ENCODE measurements at places on chromosomes 5 and 9.

DNA sequence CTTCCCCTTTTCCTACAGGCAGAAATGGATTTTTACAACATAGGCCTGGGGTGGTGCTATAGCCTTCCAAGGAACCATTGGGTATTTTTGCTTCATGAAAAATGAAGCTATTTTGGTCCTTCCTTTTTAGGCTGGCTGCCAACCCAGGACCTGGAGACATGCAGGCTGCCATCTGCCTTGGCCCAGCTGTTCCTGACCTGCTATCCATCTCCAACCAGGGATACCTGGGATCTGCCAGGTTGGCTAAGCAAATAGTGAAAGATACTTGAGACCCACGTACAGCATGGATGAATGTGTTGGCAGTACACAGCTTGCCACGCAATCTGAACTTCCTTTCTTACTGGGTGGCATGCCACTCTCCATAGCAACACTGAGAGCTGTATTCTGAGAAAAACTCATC is 31.1 kb downstream of the MRPS27 start:
- DNase-seq: no peak

GRCh38 chr5:158086856-158087255 is 227.9 kb upstream of the CLINT1 start:
- no peak for DNase-seq

DNA sequence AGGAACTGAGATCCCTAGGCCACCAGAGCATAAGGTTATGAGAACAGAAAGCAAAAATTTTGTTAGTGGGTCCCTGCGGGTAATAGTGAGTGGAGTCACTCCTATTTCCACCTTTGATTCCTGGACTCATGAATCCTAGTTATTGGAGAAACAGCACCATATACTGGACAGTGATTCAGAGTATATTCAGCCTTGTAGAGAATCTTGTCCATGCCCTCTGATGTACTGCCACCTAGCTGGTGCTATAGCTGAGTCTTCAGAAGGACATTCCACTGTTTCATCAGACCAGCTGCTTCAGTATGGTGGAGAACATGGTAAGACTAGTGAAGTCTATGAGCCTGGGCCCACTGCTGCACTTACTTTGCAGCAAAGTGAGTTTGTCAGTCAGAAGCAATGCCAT is 25.0 kb upstream of the ITGA2 start:
- DNase-seq: no peak

- DNase-seq: no peak
Observed at GRCh38 chr9:99677281-99677680, 144.4 kb upstream of the NR4A3 start.

DNA sequence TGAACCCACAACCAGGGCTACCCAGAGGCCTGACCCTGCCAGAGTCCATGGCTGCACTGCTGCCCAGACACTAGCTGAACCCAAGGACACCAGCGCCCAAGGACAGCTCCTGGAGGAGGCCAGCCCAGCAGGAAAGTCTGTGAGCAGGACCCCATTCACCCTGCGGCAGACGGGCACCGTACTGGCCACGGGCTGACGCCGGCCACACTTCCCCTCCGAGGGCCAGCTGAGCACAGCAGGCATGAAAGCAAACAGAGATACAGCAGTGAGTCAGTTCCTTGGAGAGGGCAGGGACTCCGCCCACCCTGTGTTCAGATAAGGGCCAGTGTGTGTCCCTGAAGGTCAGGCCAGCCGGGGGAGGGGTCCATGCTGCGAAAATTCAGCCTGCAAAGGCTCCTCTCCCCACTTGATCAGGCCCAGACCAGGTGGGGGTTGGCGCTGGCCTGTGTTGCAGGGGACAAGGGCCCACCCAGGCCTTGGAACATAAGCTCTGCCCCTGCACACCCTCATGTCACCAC is 3.2 kb downstream of the RNF208 start:
- no peak for DNase-seq

GRCh38 chr5:150051657-150052195 is 34.6 kb downstream of the CSF1R start:
- DNase-seq: no peak

GRCh38 chr5:126531543-126532120 is 63.4 kb downstream of the ALDH7A1 start:
- DNase-seq: no peak

GRCh38 chr9:95409650-95410426 is 92.3 kb upstream of the FANCC start:
- DNase-seq: no peak

- peak; percentile 86 for DNase-seq
Observed at GRCh38 chr5:144189800-144190429, 19.2 kb downstream of the KCTD16 start.

- no peak for DNase-seq
Observed at GRCh38 chr5:167837127-167837526, 454.3 kb upstream of the WWC1 start.

- no peak for DNase-seq
Observed at GRCh38 chr9:93475856-93476255, 22.5 kb upstream of the FAM120AOS start.

- no peak for DNase-seq
Observed at GRCh38 chr5:179599100-179599499, 24.4 kb downstream of the HNRNPH1 start.

DNA sequence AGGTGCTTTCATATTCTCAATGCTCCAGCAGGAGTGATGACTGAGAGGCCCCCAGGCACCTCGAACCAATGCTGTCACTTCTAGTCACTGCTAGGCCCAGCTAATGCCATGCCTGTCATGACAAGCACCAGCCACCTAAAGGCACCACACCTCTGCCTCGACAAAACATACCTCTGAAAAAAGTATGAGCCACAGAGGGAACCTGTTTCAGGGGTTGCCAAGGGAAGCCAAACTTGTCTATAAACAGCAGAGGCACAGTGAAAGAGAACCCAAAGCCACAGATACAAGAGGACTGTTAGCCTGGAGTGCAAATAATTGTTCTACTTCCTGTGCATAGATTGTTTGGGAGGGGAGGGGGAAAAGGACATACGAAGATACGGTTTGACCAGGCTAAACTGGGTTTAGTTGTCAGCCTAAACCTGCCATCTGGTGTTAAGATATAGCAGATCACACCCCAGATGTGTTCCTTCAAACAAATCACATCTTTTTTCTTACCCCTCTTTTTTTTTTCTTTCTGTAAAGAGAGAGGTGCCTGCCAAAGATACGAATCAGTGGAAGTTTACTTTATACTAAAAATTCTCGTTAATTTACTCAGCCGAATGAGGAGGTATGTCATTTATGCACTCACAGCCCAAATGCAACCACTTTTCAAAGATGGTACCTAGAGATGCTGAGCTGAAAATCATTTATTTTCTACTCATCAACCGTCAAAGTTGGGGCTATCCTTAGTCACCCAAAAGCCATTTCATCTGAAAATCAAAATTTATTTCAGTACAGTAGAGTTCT is 45.7 kb downstream of the BNC2 start:
- no peak for DNase-seq

DNA sequence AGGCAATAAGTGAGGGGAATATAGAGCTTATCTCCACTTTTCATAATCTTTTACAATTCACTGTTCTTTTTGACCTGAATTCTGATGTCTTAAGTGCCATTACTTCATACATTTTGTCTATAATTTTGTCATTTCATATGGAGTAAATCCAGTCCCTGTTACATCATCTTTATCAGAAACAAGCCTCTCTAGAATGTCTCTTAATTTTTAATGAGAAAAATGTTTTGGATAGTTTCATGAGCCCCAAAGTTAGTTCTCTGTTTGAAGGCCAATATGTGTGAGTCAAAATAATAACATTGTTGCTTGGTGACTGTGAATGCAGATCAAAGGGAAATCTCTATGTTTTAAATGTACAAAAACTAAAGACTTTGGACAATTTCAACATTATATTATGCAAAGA is 329.6 kb upstream of the ARRDC3 start:
- DNase-seq: no peak

GRCh38 chr5:37088009-37088408 is 161.2 kb downstream of the CPLANE1 start:
- DNase-seq: no peak

- no peak for DNase-seq
Observed at GRCh38 chr5:56102889-56103288, 108.1 kb upstream of the IL6ST start.

DNA sequence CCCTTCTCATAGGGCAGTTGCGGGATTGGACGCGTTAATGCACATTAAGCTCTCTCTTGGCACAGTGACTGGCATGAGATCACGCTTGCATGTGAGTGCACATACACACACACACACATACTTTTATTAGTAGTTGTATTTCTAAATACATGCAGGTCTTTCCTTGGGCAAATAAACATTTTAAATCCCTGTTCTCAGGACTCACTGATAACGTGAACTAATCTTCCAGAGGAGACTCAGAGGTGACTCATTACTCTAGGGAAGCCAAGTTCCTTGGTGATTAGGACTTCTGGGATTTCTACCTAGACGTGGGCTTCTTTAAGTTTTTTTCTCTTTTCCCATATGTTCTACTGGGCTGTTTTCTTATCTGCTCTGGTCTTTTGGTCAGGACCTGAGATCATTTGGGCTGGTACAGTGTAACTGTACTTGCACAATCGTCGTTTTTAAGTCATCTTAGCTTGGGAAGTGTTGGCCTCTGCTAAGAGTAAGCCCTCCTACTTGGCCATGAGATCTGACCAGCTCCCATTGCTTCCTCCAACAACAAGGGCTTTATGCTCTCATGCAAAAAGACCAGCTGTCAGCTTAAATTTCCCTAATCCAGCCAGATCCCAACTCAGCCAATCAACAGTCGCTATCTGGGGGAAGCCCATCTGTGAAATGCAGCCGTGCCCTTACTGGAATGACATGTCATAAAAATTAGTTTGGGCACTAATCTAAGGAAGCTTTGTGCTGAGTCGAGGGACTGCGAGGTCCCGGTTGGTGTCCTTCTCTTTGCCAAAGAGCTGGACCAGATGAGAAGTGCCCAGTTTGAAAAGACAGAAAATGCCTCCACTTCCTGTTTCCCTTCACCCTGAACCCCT is 176.4 kb upstream of the ANKRD55 start:
- no peak for DNase-seq

DNA sequence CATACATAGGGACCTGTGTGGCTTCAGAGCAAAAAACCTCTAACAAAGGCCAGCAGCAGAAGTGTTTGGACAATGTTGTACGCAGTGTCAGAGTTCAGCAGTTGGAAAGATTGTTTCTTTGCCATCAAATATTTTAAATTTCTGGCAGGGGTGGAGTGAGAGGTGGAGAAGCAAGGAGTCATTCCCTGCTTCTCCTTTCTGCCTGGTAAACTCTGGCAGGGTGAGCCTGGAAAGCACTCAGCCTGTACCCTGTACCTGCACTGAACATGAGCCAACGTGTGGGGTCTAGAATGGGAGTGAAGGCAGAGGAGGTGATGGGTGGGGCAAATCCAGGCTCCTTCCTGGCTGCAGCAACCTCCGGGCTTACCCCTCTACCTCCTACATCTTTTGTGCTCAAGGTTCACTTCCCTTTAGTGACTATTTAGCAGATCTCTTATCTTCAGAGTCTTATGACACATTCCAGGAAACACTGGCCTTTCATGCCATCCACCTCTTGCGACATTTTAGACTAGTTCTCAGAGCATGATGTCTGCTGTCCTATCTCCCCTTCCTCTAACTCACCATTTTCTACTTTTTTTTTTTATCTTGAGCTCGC is 445.0 kb upstream of the PIK3R1 start:
- DNase-seq: peak; percentile 5

DNA sequence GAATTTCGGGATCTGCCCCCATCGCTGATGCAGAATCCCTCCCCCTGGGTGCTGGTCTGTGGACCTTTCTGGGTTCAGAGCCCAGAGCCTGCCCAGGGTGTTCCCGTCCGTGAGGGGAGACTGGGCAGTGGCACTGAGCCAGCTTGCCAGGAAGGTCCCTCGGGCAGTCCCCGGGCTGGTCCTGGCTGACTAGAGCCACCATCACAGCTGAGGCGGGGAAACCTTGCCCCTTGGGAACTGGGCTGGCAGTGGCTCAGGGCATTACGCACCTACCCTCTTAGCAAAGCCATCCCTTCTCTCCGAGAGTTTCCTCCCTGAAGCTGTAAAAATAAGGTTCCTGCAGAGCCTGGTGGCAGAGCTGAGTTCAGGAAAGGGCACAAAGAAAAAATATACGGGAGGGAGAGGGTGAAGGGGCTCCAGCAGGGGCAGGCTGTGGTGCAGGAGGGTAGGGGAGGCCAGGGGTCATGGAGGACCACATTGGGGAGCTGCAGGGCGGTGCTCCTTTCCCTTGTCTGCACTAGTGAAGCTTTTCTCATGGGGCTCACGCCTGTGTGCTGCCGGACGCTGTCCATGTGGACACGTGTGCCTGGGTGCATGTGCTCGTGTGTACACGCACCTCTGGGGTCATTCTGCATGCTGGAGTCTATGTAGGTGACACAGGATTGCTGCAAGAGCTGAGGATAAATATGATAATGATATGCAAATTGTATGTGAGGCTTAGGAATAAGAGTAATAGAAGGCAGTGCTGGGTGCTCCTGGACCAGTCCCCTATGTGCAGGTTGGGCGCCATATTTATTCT is 118.9 kb downstream of the LHX2 start:
- no peak for DNase-seq

- DNase-seq: no peak
Observed at GRCh38 chr5:163306421-163306820, 131.0 kb upstream of the CCNG1 start.

- no peak for DNase-seq
Observed at GRCh38 chr9:26746357-26747072, 146.1 kb downstream of the CAAP1 start.

DNA sequence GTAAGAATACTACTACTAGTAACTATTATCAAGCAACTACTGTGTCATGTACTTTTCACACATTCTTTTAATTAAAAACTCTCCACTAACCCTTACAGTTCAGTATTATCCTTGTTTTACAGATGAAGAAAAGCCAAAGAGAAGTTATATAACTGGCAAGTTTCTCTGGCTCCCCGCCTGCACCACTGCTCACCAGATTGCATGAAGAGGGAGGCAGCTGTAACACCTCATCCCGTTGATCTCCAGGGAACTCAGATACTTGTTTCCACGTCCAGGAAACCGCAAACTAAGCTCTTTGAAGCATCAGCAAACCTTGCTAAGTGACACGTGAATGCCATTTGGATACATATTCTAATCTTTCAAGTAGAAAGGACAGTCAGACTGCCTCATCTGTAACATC is 70.3 kb downstream of the RIGI start:
- DNase-seq: no peak

- no peak for DNase-seq
Observed at GRCh38 chr9:16100537-16101091, 547.8 kb downstream of the CCDC171 start.

DNA sequence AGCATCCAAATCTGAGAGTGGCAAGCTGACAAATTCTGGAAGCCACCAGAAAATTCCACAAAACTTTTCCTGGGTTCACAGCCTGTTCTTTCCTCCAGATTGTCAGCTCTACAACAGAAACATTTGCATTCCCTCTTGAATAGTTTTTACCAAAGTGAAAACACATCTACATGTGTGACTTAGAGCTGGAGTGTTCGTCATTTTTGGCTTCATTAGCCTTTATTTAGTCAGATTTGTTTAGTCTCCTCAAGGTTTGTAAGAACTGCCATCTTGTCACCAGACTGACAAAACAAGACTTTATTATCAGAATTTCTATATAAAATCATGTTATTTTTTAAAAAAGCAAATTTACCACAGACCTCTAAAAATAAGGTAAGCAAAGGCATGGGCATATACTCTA is 347.3 kb downstream of the TRIM36 start:
- DNase-seq: no peak

Measured in T-helper 2 cell treated with Interferon-gamma antibody and Interleukin-4, amounts not matched to agents 5 μg/mL and 100 μg/mL, for 36 hours (primary cell).